ENCODE measurements at places on chromosomes 1 and 21. TPM values are rescaled to one million over a fixed set of nuclear protein-coding genes. Genes with fewer than 3 reads are reported as not detected.

TDRD5 gene
- 1.3 TPM for total RNA-seq

ASPM gene
- total RNA-seq = 50.3 TPM

GRCh38 chr1:58391056-58391455, 155.5 kb downstream of the OMA1 start:
- no peak for DNase-seq

GRCh38 chr1:236154126-236154525, 11.8 kb downstream of the GPR137B start:
- DNase-seq = no peak

DNA sequence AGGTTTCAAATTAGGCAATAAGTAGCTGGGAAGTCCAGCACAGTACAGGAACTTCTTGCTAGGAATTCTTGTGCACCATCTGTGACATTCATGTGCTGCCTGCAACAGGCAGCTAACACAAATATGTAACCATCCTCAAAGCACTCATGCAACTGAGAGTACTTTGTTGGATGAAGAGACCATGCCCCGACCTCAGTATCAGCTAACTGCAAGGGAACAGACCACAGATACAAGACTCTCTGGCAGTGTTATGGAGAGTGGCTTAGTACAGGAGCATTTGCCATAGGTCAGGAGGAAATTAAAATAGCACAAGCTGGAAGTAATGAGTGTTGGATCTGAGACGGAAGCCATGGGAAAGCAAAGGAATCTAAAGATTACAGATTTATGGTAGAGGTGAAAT, 123.6 kb downstream of the LRRC53 start:
- no peak for DNase-seq

DNA sequence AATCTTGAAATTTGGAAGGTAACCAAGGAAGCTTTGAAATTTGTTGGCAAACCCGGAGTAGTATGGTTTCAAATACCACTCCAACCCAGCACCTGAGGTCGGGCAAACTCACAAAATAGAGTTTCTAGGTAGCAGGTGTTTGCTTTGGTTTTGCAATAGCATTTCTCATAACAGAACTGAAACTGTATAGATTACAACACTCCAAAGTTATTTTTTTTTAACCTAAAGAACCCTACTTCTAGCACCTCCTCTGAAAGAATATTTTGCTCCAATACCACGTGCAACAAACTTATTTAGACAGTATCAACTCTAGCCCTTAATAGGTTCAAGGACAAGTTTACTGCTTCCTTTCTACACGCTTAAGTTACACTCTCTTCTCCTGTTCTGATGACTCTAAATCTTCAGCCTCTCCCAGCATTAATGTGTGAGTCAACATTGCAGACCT, 178.5 kb upstream of the FMN2 start:
- no peak for DNase-seq

DNA sequence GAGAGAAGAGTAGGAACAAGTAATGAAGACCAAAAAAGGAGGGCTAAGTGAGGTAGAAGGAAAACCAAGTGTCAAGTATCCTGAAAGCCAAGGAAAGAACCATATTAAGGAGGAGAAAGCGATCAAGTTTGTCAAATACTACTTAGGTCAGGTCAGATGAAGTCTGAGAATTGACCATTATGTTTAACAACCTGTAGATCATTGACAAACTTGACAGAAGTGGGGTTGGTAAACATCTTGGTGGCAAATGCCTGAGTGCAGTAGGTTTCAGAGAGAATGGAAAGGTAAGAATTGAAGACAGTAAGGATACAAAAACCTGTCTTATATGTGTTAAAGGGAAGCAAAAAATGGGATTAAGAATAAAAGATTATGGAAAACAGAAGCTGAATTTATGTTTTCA, 3.7 kb upstream of the CHIA start:
- no peak for DNase-seq

DNA sequence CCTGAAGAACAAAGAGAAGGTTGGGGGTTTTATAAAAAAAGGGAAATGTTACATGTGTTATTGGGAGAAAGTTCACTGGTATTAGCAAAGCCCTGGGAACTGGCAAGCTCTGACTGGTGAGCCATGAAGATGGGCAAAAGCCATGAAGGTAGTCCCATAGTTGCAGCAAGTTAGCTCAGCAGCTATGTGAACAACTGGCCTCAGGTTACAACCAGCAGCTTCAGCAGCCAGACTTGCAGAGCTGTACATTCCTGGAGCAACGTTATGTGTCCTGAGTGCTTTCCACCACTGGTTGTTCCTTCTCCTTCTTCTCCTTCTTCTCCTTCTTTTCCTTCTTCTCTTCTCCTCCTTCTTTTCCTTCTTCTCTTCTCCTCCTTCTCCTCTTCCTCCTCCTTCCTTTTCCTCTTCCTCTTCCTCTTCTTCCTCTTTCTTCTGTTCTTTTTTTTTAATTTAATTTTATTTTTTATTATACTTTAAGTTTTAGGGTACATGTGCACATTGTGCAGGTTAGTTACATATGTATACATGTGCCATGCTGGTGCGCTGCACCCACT, 56.1 kb upstream of the TLR5 start:
- DNase-seq = no peak

ILDR2 gene
- 1.5 TPM for total RNA-seq

GRCh38 chr1:207331354-207332313, 10.2 kb downstream of the CD55 start:
- no peak for DNase-seq

DNA sequence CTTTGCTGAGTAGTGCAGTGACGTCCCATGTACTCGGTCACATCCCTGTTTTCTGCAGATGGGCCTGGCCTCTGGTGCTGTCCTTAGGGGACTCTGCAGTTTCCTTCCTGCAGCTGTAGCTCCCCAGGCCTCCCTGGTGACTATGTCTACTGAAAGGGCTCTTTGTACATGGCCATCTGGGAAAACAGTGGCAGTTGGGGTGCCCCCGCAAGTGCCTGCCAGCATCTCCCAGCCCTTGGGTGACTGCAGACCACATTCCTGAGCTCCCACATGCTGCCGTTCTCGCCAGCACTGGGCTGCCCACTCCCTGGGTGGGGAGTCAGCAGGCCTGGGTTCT, 37.5 kb upstream of the KCNA10 start:
- DNase-seq = no peak

GRCh38 chr1:35120458-35121133, 41.4 kb downstream of the ZMYM1 start:
- DNase-seq = peak; percentile 53

DNA sequence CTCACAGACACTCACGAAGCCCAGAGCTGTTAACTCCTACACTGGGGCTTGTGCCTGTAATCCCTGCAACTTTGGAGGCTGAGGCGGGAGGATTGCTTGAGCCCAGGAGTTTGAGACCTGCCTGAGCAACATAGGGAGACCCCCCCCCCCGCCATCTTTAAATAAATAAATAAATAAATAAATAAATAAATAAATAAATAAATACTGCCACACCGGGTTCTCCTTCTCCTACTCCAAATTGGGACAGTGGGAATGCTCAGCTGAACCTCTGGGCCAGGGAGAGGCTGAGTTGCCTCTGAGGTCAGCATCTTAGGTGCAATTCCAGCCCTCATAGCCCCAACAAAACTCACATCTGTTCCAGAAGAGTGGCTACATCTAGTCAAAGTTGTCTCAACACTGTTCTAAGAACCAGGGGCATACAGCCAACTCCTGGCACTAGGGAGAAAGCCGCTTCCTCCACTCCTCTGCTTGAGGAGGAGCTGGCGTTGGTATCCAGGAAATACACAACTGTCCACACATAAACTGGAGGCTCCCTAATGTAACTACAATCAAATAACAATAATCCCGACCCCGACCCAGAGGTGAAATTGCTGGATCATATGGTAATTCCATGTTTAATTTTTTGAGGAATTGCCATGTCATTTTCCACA, 27.0 kb downstream of the C1orf216 start:
- DNase-seq = no peak

GRCh38 chr1:106727171-106727570, 329.3 kb upstream of the PRMT6 start:
- DNase-seq = no peak

GRCh38 chr1:162906485-162906884, 45.5 kb upstream of the CCDC190 start:
- DNase-seq = no peak

HIPK1 gene
- 63.0 TPM for total RNA-seq

- peak; percentile 80 for DNase-seq
Observed at GRCh38 chr1:107750364-107750959, 214.5 kb downstream of the VAV3 start.

CFHR2 gene
- not detected for total RNA-seq

LIPI gene
- total RNA-seq = not detected

DNA sequence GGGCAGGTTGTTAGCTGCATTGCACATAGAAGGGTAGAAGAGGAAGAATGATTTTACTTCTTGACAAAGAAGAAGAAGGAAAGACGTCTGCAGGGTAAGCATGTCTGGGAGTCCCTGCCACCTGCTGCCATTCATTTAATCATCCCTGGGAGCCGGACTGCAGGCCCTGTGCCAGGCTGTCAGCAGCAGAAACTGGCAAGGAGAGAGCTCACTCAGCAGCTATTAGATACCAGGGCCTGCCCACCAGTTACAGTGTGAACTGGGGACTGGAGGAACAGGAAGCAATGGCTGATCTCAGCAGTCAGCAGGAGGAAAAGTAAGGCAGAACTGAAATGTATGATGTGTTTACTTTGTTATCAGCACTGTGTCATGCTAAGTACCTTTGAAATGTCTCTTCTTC, 75.7 kb upstream of the C1orf87 start:
- DNase-seq = no peak

DNA sequence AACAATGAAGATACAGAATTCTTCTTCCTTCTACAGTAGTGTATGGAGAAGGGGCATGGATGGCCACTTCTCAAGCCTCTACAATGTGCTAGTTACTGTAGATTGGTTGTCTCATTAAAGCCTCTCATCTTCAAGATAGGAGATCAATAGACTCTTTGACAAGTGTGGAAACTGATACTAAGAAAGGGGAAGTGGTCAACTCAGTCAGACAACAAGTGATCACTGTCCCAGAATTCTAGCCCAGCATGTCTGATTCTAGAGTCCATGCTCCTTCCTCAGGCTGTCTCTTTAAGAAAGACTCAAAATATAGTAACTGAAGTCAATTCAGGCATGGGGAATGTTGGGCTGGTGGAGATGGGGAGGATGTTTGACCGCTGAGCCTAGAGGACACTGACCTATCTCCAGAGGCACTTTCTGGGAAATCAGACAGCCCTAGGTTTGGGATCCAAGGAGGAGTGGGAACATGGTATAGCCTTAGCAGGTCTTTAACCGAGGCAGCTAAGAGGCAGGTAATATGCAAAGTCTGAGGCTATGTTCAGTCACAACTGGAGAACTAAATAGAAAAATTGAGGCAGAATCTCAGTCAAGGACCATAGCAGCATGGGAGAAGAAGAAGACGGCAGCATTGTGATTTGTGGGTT, 39.3 kb upstream of the EYA3 start:
- DNase-seq = no peak

DNA sequence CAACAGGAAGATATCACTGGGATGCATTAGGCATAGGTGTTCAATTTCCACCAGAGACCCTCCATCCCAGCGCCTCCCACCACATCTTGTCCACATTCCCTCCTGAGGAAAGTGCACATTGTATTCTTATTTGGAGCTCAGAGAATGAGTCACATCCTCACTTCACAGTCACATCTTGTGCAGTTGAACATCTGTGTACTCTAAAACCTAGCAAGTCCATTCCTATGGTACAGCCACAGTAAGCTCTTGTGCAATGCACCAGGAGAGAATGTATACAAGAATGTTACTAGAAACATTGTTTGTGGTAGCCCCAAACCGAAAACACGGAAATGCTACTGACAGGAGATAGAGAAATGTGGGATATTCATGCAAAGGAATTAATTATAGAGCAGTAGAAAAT, 1.6 kb upstream of the KDF1 start:
- no peak for DNase-seq

All from H1 (cell line).